HS-27A (cell line): ENCODE measurements at places on chromosomes 5 and 9.

GRCh38 chr5:146103594-146103993 is 1.8 kb downstream of the PLAC8L1 start:
- DNase-seq, result no peak

- no peak for DNase-seq
Observed at GRCh38 chr9:133458643-133459312, 1.0 kb upstream of the CACFD1 start.

- DNase-seq, result no peak
Observed at GRCh38 chr5:95841914-95842812, 19.6 kb upstream of the GLRX start.

- DNase-seq, result no peak
Observed at GRCh38 chr5:145396888-145397287, 438.3 kb downstream of the PRELID2 start.

DNA sequence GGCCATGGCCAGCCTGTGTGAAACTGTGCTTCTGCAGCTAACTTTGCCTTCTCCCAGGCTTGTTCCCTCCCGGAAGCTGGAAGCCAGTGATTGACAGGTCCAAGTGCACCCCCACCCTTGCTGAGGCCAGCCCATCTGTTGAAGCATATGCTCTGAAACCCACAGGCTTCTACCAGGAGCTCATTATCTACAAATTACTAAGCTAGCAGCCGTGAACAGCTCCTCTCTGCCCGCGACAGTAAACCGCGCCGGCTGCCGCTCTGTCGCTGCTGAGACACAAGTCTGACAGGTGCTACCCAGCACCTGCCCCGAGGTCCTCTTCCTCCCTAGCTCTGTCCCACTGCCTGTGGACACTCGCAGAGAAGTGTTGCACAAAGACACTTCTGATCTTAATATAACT is 490.9 kb downstream of the GADD45G start:
- no peak for DNase-seq

DNA sequence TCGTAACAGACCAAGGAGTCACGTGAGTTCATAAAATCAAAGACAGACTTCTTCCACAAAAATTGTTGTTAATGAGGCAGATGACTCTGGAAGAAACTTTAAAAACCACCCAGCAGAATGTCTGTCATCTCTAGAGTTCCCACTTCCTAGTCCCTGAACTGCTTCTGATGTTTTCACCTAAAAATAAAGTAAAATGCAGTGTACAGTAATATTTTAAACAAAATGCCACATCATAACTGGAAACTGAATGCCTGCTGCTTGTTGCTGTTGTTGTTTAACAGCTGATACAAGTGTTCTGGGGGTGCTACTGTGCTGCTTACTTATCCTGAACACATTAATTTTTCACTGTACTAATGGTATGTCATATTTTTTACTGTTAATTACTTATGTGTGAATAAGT is 577.2 kb downstream of the MTRR start:
- no peak for DNase-seq
